ENCODE measurements at places on chromosomes 1 and 21.

- DNase-seq, result no peak
Measured at GRCh38 chr1:71488555-71489252, 407.9 kb upstream of the ZRANB2 start.

GRCh38 chr21:32844653-32845436 is 73.3 kb upstream of the PAXBP1 start:
- DNase-seq, result no peak

DNA sequence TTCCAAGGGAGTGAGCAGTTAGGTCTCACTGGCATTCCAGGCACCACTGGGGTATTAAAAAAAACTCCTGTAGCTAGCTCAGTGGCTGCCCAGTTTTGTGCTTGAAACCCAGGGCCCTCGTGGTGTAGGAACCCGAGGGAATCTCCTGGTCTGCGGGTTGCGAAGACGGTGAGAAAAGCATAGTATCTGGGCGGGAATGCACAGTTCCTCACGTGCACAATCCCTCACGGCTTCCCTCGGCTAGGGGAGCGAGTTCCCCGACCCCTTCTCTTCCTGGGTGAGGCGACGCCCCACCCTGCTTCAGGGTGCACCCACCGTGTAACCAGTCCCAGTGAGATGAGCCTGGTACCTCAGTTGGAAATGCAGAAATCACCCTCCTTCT is 50.5 kb upstream of the PGBD5 start:
- DNase-seq, result no peak

- no peak for DNase-seq
Measured at GRCh38 chr1:20578721-20579395, 10.0 kb upstream of the CDA start.

GRCh38 chr1:180934563-180934962 is 21.9 kb downstream of the KIAA1614 start:
- DNase-seq, result no peak

DNA sequence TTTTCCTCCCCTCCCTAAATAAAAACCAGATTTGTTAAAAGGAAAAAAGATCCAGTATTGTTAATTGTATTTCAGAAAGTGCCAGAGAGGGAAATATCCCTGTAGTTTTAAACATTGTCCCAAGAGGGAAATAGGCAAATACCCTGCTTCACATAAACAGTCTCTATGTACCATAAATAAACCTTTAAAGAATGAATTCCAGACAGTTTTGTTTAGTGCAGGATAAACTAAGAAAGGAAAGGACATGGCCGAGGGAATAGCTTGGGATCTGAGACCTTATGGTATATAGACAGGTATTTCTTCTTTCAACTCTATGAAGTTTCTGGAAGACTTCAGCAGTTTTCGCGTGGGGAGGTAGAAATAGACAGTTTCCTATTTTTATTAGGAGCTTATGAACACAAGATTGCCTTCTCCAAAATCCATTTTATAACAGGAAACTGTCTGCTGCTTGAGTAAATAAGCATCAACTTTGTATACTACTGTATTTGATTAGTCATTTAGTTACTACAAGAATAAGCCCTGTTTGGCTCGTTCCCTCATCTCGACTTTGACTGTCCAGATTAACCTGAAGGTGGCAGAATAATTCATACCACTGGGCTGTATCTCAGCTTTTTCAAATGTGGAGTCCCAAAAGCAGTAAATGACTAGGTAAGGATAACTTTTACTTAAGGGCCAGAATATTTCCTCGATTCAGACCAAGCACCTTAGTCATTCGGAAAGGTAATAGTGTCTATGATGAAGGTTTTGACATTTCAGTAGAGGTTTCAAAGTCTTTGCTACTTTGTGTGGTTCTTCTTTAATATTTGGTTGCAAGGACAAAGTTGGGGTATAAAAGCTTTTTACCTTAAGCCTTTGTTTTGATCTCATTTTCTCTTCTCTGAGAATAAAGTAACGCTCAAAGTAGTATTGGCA is 177.5 kb downstream of the VPS13D start:
- DNase-seq, result no peak

GRCh38 chr1:213689260-213689659 is 298.5 kb upstream of the PROX1 start:
- DNase-seq, result no peak

DNA sequence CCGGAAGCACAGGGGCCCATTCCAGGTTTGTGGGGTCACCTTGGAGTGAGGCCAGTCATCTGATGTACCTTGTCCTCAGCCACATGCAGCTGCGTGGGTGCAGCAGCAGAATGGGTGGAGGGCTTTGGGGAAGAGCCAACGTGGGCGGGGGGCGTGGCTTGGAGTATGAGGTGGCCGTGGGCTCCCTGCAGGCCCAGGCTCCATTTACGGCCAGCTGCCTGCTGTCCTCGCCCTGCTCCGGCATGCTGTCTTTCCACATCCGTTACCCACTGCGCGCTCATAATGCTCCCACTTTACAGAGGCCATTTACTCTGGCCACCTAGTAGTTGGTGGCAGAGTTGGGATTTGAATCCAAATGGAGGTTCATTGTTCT is 27.8 kb upstream of the TINAGL1 start:
- DNase-seq, result no peak

- DNase-seq, result no peak
Measured at GRCh38 chr1:66375125-66375524, 158.8 kb upstream of the SGIP1 start.

- no peak for DNase-seq
Measured at GRCh38 chr1:59005491-59006288, 221.8 kb upstream of the JUN start.

DNA sequence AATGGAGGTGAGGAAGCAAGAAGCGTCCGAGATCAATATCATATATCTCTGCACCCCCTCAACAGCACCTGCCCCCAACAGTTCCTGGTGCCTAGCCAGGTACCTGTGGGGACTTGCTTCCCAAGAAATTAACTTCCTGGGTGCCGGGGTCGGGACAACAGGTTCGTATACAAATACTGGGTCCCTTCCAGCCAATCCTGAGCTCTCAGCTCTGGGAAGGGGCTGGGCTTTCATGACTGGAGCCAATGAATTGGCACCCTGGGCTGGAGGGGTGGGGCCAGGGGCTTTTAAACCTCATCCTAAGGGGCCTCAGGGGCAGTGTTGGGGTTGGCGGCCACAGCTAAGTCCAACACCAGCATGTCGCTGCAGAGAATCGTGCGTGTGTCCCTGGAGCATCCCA is at the start of gene PADI3:
TSS of gene PADI3 (plus strand) at position 318 of the 400 bp plus-strand sequence. CDS start at position 358, 40 bp downstream.
- no peak for DNase-seq

- no peak for DNase-seq
Measured at GRCh38 chr1:117270679-117271078, 60.0 kb upstream of the VTCN1 start.

Data from hippocampal formation (tissue), 2 donors.